ENCODE measurements at places on chromosomes 6 and 20. TPM values are rescaled to one million over a fixed set of nuclear protein-coding genes. Genes with fewer than 3 reads are reported as not detected.

DNA sequence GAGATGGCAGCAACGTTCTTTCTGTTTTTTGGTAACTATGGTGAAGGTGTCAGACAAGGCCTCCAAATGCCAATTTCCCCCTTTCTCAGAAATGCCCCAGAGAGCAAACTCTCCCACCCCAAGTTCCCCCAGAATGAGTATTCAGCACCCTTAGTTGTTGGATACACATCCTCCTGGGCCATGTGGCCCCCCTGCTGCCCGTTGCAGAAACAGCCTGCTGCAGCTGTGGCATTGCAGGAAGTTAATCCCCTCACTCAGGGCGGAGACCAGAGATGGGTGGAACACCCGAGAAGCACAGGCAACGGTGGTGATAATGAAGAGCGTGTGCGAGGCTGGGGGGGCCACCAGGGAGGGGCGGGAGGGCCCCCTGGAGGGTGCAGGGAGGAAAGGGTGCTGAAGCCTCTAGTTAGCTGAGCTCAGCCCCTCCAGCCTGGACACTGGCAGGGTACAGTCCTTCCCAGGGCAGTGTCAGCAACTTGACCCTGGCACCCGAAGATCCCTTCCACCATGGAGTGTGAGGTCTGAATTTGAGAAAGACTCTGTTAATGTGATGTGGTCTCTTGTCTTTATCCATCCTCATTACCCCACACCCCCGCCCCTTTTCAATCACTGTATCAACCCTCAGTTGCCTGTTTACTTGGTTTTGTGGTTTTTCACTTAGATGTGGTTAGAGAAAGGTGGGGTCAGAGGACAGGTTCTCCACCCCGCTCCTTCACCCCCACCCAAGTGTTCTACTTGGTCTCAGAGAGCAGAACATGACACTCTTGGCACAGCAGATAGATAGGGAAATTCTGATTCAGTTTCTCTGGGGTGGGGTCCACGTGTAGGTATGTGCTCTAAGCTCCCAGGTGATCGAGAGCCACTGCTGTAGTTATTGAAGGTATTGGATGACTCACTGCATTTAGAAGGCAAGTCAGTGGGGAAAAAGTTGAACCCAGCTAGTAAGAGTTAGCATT, 208.8 kb upstream of the SUPT3H start:
- no peak overlapping the region for H3K4me3 ChIP-seq
- DNase-seq = peak; percentile 41
- H3K36me3 ChIP-seq = no peaks in the 10 kb centered on the region
- no peaks in the 10 kb centered on the region for H3K4me1 ChIP-seq

DNA sequence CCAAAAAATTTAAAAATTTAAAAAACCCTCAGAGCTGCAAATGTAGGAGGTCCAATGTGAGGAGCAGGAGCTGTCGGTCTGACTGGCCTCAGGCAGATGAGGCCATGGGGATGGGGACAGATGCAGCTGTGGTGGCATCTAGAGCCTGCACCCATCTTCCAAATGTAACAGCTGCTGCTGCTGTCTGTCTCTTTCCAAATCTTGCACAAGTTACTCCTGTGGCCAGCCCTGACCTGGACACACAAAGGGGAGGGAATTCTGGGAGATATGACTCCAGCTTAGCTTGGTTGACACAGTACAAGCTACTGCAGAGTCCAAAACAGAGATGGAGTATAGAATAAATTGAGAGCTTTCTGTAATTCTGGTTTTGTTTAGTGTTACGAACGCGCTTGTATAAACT, 115.2 kb downstream of the PRND start:
- no peaks in the 10 kb centered on the region for H3K36me3 ChIP-seq
- H3K27me3 ChIP-seq = no peaks in the 10 kb centered on the region
- H3K4me1 ChIP-seq = peaks cover 48% of the 10 kb centered on the region

CAGE1 gene
- polyA plus RNA-seq = not detected

IMPG1 gene
- polyA plus RNA-seq = not detected

GRCh38 chr6:12947151-12947871, 230.7 kb downstream of the PHACTR1 start:
- DNase-seq = no peak
- H3K36me3 ChIP-seq = no peaks in the 10 kb centered on the region
- no peak overlapping the region for H3K4me3 ChIP-seq

DNA sequence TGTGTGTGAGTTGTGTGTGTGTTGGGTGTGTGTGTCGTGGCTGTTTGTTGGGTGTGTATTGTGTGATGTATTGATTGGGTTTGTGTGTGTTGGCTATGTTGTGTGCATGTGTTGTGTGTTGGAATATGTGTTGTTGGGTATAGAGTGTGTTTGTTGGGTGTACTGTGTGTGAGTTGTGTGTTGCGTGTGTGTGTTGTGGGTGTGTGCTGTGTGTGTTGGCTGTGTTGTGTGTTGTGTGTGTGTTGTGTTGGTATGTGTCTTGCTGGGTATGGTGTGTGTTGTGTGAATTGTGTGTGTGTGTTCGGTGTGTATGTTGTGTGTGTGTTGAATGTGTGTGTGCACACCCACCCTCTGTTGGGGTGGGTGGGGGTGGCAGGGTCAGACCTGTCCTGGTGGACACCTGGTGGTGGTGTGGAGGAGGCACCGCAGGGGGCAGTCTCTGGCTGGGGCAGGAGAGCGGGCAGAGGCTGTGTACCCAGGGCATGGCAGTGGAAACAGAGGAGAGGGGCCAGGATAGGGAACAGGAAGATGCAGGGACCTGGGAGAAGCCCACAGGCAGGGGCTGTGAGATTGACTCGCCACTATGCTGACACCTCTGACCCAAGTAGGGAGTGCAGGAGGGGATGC, 25.5 kb upstream of the PXDC1 start:
- H3K4me1 ChIP-seq = peaks cover 3% of the 10 kb centered on the region
- no peak for DNase-seq
- no peak overlapping the region for H3K4me3 ChIP-seq
- no peaks in the 10 kb centered on the region for H3K36me3 ChIP-seq
- H3K27me3 ChIP-seq = no peaks in the 10 kb centered on the region
- H3K27ac ChIP-seq = no peak overlapping the region

DNA sequence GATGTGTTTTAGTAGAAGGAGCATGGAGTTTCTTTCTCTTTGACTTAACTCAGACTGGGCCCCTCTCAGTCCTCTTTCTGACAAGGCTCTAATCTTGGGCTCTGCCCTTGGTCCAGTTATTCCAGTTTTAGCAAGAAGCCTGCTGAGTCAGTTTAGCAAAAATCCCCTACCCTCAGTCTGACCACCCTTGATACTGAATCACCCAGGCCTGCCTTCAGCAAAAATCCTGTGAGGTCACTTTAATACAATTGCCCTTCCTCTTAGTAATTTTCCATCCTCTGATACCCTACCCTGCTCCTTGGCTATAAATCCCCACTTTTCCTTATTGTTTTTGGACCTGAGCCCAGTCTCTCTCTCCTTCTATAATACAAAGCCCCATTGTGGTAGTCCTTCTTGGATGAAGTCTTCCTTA, 326.7 kb upstream of the NOX3 start:
- H3K4me3 ChIP-seq = no peak overlapping the region
- no peaks in the 10 kb centered on the region for H3K36me3 ChIP-seq
- no peaks in the 10 kb centered on the region for H3K27me3 ChIP-seq

BTNL2 gene
- polyA plus RNA-seq = not detected

RBPJL gene
- polyA plus RNA-seq = not detected

DNA sequence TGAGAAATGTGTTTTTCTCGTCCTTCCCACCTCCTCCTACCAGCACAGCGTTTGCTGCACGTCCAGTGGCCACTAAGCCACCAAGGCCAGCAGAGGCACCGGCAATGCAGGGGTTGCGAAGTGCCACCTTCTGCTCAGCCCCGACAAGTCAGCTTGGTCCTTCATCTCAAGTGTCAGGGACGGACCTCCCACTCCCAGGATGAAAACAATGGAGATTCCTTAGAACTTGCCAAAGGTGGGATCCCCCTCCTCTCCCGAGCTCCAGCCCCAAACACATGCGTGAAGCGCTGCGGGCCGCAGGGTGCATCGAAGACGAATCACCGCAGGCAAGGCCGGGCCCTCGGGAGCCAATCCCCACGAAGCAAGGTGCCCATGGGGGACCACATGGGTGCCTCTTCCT, 60.8 kb downstream of the WDR27 start:
- no peaks in the 10 kb centered on the region for H3K27me3 ChIP-seq
- no peaks in the 10 kb centered on the region for H3K4me1 ChIP-seq
- no peak overlapping the region for H3K4me3 ChIP-seq
- H3K36me3 ChIP-seq = peaks cover 12% of the 10 kb centered on the region
- no peak for DNase-seq

DNA sequence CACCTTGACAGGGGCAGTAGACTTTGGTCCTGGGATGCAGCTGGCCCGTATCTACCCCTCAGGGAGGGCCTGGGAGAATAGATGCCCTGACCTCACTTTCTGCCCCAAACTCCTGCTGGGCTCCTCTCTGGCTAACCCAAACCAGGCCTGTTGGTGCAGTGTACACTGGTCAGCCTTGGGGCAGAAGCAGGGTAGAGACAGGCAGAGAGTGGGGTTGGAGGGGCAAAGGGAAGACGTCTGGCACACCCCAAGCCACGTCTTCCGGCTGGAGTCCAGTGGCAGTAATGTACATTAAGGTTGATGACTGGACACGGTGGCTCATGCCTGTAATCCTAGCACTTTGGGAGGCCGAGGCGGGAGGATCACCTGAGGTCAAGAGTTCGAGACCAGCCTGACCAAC, 9.3 kb downstream of the DDR1 start:
- no peaks in the 10 kb centered on the region for H3K4me1 ChIP-seq
- peaks cover 45% of the 10 kb centered on the region for H3K36me3 ChIP-seq
- no peaks in the 10 kb centered on the region for H3K27me3 ChIP-seq
- H3K4me3 ChIP-seq = no peak overlapping the region

ZSCAN16 gene
- polyA plus RNA-seq = 10.2 TPM

DNA sequence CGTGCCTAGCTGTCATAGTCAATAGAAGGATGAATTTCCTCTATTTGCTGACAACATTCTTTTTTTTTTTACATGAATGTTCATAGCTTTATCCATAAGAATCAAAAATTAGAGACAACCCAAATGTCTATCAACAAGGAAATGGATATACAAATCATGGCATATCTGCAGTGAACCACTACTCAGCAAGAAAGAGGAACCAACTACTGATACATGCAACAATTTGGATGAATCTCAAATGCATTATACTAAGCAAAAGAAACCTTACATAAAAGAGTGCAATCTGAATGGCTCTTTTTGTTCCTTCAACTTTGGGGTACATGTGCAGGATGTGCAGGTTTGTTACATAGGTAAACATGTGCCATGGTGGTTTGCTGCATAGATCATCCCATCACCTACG, 17.7 kb upstream of the MCM9 start:
- H3K27ac ChIP-seq = no peak overlapping the region
- no peak overlapping the region for H3K4me3 ChIP-seq
- H3K4me1 ChIP-seq = no peaks in the 10 kb centered on the region
- H3K27me3 ChIP-seq = no peaks in the 10 kb centered on the region
- no peaks in the 10 kb centered on the region for H3K36me3 ChIP-seq

- peaks cover 25% of the 10 kb centered on the region for H3K4me1 ChIP-seq
- no peak overlapping the region for H3K4me3 ChIP-seq
- no peaks in the 10 kb centered on the region for H3K27me3 ChIP-seq
- DNase-seq = no peak
- H3K27ac ChIP-seq = no peak overlapping the region
Measured at GRCh38 chr20:24653306-24653705, 183.9 kb downstream of the SYNDIG1 start.

Measured in lung (tissue), 17 donors.